ENCODE measurements at places on chromosomes 2 and 18.

- no peak for DNase-seq
Observed at GRCh38 chr2:118119158-118119727, 31.0 kb downstream of the INSIG2 start.

DNA sequence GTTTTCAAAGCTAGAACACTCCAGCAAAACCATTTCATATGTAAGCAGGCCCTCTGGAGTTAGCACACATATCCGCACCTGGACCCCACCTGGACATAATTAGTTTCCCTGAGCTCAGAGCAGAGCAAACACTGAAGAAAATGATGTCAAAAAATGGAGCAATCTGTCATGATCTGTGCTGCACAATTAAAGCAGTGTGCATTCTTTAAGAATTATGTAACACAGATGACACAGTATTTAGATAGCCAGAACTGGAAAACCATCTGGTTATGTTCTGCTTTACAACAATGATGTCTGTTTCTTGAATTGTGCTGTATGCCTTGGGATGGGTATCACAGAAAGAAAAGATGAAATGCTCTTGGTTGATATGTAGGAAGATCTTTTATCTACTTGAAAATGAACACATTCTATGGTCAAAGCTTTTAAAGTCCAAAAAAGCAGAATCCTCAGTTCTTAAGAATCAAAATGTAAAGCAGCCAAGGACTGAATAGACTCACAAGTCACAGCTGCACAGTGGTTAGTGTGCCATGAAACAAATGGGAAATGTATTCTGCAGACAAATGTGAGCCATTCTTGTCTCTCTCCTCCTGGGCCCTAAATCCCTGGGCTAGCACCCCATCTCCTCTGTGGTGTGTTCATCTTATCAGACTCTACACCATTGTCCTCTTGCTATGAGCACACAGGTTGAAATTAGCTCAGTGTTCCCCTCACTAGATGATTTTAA, 36.8 kb downstream of the HRH4 start:
- no peak for DNase-seq

DNA sequence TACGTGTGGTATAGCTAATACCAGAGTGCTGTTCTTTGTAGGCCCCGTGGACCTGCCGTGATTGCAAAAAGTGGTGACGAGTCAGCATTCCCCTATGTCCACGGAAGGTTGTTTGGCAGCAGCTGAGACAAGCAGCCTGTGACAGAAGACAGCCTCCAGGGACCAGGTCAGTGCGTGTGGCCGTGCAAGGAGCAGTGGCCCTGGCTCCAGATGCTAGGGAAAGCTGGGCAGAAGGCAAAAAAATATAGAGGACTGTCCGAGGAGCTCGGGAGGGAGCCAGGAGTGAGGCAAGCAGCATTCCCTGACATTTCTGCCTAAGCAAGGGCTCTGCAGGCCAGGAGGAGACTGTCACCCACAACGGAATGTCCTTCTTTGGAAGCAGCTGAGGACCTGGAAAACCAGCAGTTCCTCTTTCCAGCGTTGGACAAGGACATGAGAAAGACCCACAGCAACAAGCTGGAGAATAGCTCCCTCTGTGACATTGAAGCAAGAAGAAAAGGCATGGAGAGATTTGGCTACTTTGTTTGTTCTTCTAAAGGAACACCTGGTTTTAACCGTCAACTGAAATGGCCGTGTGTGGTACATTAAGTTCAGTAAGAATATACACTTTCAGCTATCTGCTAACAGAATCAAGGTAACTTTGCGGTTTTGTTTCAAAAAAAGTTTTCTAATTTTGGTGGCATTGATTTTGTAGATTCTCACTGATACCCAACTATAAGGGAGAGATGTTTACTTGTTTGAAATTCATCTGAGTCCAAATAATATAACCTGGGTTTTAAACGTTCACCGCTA, 58.3 kb downstream of the NPAS2 start:
- DNase-seq = no peak

- no peak for DNase-seq
Observed at GRCh38 chr2:74413001-74413698, 8.3 kb downstream of the C2orf81 start.

- DNase-seq = no peak
Observed at GRCh38 chr18:76604935-76605240, 109.8 kb upstream of the ZNF516 start.

- DNase-seq = no peak
Observed at GRCh38 chr2:36670881-36671595, 25.5 kb upstream of the VIT start.

DNA sequence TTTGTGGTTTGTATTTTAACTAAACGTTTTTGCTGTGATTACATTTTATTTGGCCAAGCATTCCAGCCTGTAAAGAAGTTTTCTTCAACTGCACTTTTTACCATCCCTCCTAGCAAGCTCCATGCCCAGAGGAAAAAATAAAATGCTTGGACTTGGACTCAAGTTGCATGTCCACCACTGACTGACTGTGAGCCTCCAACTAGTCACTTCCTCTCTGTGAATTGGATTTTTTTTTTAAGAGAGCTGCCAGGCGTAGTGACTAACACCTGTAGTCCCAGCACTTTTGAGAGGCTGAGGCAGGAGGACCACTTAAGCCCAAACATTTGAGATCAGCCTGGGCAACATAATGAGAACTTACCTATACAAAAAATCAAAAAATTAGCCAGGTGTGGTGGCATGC, 1185.2 kb upstream of the PIK3C3 start:
- DNase-seq = no peak

GRCh38 chr18:2910751-2911425, 64.1 kb downstream of the EMILIN2 start:
- DNase-seq = no peak

GRCh38 chr18:9928646-9929259, 14.9 kb downstream of the VAPA start:
- DNase-seq = no peak

GRCh38 chr18:9695605-9696004, 12.5 kb upstream of the RAB31 start:
- DNase-seq = no peak

- no peak for DNase-seq
Observed at GRCh38 chr18:28411806-28412205, 234.9 kb upstream of the CDH2 start.

GRCh38 chr18:28574175-28574574, 397.2 kb upstream of the CDH2 start:
- DNase-seq = no peak

- no peak for DNase-seq
Observed at GRCh38 chr18:3410273-3410672, 39.7 kb upstream of the TGIF1 start.

- DNase-seq = no peak
Observed at GRCh38 chr2:113361051-113361450, 76.4 kb upstream of the ZNG1B start.

DNA sequence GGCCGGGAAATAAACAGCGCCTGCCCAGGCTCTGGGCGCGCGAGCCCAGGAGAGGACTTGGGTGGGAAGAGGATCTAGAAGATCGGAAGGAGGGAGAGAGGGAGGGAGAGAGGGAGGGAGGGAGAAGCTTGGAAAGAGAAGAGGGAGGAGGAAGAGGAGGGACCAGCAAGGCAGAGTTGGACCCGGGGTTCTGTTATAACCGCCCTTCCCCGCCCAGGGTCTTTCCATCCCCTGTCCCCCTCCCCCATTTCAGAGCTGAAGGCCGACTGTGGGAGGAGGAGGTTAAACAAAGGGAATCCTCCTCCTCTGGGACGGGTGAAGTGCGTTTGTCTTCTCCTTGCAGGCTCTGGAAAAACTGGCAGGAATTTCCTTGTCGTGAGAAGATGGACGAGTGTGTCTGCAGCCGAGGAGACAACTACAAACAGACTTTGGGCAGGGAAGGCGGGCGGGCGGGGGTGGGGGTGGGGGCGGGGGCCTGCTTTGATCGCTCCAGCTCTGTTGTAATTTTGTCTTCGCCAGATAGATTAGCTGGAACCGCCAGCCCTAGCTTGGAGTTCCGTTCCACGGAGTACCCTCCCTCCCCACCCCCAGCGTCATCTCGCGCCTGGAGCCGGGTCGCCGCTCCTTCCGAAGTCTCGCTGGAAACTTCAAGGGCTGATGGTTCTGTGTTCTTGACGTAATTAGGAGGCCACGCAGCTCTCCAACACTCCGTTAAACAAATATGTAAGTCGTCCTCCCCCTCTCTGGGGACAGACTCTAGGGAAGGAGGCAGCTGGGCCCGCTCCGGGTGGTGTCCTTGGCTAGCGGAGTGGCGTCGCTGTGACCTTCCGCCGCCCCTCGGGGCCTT, 6.4 kb upstream of the SP9 start:
- DNase-seq = no peak

DNA sequence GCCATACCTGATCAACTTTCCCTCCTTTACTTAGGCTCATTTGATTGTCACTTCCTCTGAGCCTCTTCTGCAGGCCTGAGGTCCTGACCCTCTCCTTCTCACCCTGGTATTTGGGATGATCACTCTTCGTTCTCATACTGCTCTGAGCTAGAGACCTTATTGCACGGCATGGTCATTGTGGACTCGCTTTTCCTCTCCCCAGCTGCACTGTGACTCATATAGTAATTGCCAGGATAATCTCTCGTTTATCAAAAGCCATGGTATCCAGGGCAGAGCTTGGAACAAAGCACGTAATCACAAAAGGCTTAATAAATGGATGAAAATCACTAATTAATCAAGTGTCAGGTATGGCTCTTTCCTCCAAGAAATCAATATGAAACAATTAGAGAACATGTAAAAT, 40.9 kb upstream of the TRIB2 start:
- no peak for DNase-seq

GRCh38 chr2:120438301-120439066, 92.5 kb downstream of the INHBB start:
- no peak for DNase-seq

GRCh38 chr18:3075491-3075890, 62.5 kb upstream of the LPIN2 start:
- DNase-seq = no peak

- DNase-seq = no peak
Observed at GRCh38 chr2:214542866-214543265, 132.0 kb downstream of the VWC2L start.

GRCh38 chr18:31511098-31511497, 13.1 kb downstream of the DSG2 start:
- no peak for DNase-seq

GRCh38 chr2:67243919-67244318, 153.2 kb upstream of the ETAA1 start:
- DNase-seq = no peak

GRCh38 chr2:239731998-239732665, 293.0 kb downstream of the NDUFA10 start:
- DNase-seq = no peak

- no peak for DNase-seq
Observed at GRCh38 chr2:1584691-1585485, 159.4 kb downstream of the PXDN start.

DNA sequence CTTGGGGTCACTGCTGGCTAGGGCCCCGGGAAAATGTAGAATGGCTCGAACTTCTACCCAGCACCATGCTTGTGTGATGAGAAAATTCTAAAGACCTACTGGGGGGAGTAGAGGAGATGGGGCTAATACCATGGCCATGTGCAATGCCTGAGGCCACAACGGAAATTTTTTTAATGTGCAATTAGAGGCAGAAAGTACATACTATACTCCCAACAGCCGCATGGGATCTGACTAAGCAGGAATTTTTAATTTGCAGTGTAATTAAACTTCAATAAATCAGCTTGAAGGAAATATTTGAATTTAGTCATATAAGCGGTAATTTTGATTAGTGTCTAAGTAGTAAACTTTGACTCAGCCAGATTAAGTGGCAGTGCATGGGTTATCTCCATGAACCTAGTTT, 53.2 kb upstream of the CNGA3 start:
- no peak for DNase-seq

GRCh38 chr2:54497763-54498680, 41.9 kb downstream of the SPTBN1 start:
- no peak for DNase-seq

DNA sequence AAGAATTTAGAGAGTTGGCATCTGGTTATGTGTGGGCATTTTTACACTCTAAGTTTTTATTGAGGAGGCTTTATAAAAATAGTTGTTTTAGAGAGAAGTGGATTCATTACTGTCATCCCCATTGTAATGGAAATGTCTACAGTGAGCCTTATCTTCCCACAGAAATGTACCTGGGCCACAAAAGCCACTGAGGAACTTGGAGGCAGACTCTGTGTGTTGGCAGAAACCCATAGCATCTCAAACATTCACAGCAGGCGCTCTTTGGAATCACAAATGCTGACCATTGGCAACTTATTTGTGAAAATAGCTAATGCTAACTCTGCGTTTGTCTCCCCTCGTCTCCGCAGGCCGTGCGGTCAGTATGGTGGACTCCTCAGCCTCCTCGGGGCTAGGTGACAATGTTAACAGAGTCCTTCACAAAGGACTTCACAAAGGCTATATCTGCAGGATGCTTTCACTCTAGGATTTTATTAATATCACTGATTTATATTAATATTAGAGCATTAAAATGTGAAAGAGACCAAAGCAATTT, 689.1 kb upstream of the POU3F3 start:
- no peak for DNase-seq

GRCh38 chr2:37918742-37919186, 6.3 kb upstream of the RMDN2 start:
- no peak for DNase-seq

- no peak for DNase-seq
Observed at GRCh38 chr2:119744335-119744939, 15.3 kb upstream of the PTPN4 start.

DNA sequence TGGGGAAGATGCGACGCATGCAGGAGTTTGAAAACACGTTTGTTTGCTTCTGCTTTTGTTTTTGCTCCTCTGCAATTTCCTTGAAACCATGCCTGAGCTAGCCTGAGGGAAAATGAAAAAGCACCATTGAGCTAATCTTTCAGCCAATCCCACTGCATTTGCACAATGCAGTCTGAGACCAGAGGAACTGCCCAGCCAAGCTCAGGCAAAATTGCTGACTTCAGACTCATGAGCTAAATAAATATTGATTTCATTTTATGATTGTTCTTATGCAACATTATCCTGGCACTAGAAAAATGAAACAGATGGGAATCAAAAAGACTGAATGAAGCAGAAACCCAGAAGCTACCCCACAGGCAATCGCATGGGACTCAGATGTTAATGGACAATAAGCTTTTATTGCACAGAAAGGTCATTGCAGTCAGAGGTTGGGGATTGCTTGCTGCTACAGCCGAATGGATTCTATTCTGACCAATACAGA, 37.0 kb downstream of the TPRKB start:
- DNase-seq = no peak

DNA sequence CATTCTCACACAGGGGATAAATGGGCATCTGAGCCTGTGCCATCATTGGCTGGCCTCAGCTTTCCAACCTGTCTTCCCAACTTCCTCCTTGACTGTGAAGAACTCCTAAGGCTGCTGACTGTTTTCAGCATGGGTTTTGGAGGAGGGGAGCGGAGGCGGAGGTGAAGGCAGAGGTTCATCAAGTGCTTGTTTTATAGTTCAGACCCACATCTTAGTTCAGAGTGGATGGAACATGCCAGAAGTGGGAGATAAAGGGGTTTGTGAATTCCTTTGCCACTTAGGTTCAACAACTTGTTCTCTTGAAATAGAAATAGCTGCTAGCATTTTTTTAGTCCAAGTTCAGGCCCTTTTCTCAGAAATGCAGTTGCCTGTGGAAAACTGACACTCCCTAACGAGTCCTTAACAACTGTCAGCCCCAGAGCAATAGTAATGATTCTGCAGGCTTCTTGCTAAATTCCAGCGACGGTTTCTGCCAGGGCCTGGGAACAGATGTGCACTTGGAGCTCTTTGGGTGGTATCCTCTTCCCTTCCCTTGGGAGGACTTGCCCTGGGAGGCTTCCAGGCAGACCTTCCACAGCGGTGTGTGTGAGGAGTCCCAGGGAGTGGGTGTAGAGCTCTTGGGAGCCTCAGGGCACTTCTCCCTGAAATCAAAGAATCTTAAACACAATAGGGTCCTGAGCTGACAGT, 30.1 kb upstream of the ITGA6 start:
- DNase-seq = no peak
